Activated B cell treated with CpG ODN at 0.5 μM for 24 hours (primary cell): ENCODE measurements at places on chromosomes 5 and 9.

GRCh38 chr5:157252711-157253465, 13.0 kb upstream of the CYFIP2 start:
- peak overlapping the region; percentile 57 for H3K4me3 ChIP-seq
- no peak for DNase-seq
- peak overlapping the region; percentile 85 for H3K27ac ChIP-seq

- DNase-seq = no peak
- no peak within 1 kb of the TSS for H3K27ac ChIP-seq
- H3K4me3 ChIP-seq = no peak within 1 kb of the TSS
- H3K4me1 ChIP-seq = no peaks in the 10 kb centered on the region
Observed at GRCh38 chr5:3595006-3595961, at the start of gene IRX1. TSS of gene IRX1 (plus strand) at chr5:3595832. CDS start at chr5:3596106, 274 bp downstream.

GRCh38 chr5:57681942-57682341, 199.3 kb upstream of the ACTBL2 start:
- no peak for DNase-seq
- H3K27ac ChIP-seq = no peak overlapping the region
- peaks cover 4% of the 10 kb centered on the region for H3K27me3 ChIP-seq
- H3K4me3 ChIP-seq = no peak overlapping the region
- H3K4me1 ChIP-seq = no peaks in the 10 kb centered on the region

DNA sequence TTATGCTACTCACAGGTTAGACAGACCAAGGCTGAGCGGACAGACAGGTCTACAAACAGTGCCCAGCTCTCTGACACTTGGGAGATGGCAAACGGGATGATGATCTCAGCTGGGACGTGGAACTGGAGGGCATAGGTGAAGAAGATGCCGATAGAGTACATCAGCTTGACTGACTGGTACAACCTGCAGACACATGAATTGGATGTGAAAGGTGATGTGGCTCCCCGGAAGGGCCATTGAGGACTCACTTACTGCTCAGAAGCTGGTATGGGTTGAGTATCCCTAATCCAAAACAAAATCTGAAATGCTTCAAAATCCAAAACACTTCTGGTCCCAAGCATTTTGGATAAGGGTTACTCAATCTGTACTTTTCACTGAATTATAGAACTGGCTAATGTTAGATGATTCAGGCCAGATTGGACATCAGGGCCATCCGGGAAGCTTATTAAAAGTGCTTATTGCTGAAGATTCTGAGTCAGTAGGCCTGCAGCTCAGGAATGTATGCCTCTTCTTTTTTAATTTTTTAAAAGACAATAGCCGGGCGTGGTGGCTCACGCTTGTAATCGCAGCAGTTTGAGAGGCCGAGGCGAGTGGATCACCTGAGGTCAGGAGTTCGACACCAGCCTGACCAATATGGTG, 22.4 kb downstream of the SLC36A3 start:
- peaks cover 11% of the 10 kb centered on the region for H3K36me3 ChIP-seq
- no peak for DNase-seq
- no peak overlapping the region for H3K4me3 ChIP-seq
- H3K27ac ChIP-seq = no peak overlapping the region
- no peaks in the 10 kb centered on the region for H3K27me3 ChIP-seq
- H3K4me1 ChIP-seq = no peaks in the 10 kb centered on the region

- no peaks in the 10 kb centered on the region for H3K27me3 ChIP-seq
- H3K36me3 ChIP-seq = no peaks in the 10 kb centered on the region
- no peak overlapping the region for H3K4me3 ChIP-seq
- no peak overlapping the region for H3K27ac ChIP-seq
- no peaks in the 10 kb centered on the region for H3K4me1 ChIP-seq
- no peak for DNase-seq
Observed at GRCh38 chr5:12258549-12258948, 354.3 kb upstream of the CTNND2 start.

DNA sequence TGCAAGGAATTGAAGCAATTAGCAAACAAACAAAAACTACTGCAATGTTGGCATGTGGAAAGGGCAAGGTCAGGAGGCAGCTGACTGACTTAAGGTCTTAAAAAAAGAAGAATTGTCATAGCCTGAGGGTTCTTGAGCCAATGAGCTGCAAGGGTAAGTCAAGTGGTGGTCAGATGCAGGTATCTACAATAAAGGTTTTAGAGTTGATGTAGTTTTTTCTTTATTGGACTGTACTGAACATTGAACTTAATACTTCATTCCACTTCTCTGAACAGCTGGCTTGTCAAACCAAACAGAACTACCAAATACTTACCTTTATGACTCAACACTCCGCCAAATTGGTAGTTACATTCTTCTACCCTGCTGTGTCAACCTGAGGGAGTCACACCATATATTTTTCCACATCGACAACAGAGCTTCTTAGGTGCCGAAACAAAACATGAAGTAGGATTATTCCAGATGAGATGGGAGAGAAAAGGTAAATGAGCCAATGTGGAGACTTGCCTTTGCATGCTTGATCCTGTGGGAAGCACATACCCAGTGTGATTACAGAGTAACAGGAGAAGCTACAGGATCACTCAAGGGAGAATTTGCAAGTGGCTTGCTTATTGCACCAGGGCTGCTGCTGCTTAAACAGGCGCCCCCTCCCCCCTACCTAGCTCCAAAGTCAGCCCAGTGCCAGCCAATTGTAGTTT, 35.3 kb downstream of the EQTN start:
- H3K4me3 ChIP-seq = no peak overlapping the region
- no peaks in the 10 kb centered on the region for H3K27me3 ChIP-seq
- no peaks in the 10 kb centered on the region for H3K4me1 ChIP-seq
- no peaks in the 10 kb centered on the region for H3K36me3 ChIP-seq
- no peak overlapping the region for H3K27ac ChIP-seq
- DNase-seq = no peak

- H3K36me3 ChIP-seq = no peaks in the 10 kb centered on the region
- DNase-seq = no peak
- H3K4me1 ChIP-seq = no peaks in the 10 kb centered on the region
Observed at GRCh38 chr9:127140842-127141675, 18.6 kb upstream of the ANGPTL2 start.

GRCh38 chr5:7080501-7080900, 315.4 kb upstream of the ADCY2 start:
- no peaks in the 10 kb centered on the region for H3K36me3 ChIP-seq
- no peak overlapping the region for H3K4me3 ChIP-seq
- H3K4me1 ChIP-seq = no peaks in the 10 kb centered on the region
- DNase-seq = no peak
- H3K27me3 ChIP-seq = no peaks in the 10 kb centered on the region
